ENCODE measurements at places on chromosomes 6 and 20. TPM values are rescaled to one million over a fixed set of nuclear protein-coding genes. Genes with fewer than 3 reads are reported as not detected.

The MOG gene
- not detected for total RNA-seq

GRCh38 chr6:617456-618100 lies 39.3 kb downstream of the HUS1B start:
- no peaks in the 10 kb centered on the region for H3K36me3 ChIP-seq
- DNase-seq, result no peak
- H3K27ac ChIP-seq, result no peak overlapping the region
- no peaks in the 10 kb centered on the region for H3K27me3 ChIP-seq
- H3K4me3 ChIP-seq, result no peak overlapping the region

DNA sequence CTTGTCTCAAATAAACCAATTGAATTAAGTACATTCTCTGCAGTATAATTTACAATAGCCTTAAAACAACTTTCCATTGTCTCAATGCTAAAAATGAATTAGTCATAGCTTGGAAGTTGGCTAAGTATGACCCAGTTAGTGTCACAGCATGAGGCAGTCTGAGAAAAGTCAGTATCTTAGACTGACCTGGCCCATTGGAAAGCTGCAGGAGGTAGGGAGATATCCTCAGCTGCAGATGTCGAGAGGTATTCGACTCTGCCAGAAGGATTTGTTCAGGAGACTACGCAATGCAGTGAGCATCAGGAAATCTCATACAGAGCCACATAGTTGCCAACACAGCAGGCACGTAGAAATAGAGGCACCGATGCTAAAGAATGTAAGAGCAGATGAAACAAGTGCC lies 350.9 kb upstream of the NRSN1 start:
- no peak overlapping the region for H3K27ac ChIP-seq
- no peaks in the 10 kb centered on the region for H3K27me3 ChIP-seq
- H3K36me3 ChIP-seq, result no peaks in the 10 kb centered on the region
- no peaks in the 10 kb centered on the region for H3K4me1 ChIP-seq
- no peak overlapping the region for H3K4me3 ChIP-seq

DNA sequence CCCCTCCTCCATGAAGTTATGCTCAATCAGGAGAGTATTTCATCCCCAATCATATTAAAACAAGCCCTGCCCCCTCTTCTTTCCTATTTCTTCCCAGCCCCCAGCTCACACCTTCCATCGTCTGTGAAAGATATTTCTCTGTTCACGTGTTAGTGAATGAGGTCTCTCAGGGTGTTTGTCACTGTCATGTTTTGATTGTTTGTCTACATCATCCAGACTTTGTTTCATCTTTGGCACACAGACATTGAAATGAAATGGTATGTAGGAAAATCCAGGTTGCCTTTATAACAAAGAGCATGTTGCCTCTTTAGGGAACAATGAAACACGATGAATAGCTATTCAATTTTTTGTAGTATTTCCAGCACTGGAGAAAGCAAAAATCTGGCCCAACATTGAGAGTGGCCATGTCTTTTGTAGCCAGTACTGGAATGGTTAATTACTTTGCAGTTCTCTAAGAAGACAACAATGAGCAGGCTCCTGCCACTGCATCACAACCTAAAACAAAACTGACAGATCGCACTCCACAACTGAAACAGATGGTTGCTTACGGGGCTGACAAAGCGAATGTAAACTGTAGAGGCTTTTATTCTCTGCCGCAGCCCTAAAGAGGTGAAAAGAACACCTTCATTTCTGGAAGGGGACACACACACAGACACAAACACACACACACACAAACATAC lies 543.6 kb upstream of the CITED2 start:
- no peaks in the 10 kb centered on the region for H3K36me3 ChIP-seq
- no peaks in the 10 kb centered on the region for H3K4me1 ChIP-seq

The VEGFA gene
- 345 TPM for total RNA-seq

The TGM2 gene
- 261 TPM for total RNA-seq

The HCK gene
- total RNA-seq, result not detected

The ERMARD gene
- 16.2 TPM for total RNA-seq

DNA sequence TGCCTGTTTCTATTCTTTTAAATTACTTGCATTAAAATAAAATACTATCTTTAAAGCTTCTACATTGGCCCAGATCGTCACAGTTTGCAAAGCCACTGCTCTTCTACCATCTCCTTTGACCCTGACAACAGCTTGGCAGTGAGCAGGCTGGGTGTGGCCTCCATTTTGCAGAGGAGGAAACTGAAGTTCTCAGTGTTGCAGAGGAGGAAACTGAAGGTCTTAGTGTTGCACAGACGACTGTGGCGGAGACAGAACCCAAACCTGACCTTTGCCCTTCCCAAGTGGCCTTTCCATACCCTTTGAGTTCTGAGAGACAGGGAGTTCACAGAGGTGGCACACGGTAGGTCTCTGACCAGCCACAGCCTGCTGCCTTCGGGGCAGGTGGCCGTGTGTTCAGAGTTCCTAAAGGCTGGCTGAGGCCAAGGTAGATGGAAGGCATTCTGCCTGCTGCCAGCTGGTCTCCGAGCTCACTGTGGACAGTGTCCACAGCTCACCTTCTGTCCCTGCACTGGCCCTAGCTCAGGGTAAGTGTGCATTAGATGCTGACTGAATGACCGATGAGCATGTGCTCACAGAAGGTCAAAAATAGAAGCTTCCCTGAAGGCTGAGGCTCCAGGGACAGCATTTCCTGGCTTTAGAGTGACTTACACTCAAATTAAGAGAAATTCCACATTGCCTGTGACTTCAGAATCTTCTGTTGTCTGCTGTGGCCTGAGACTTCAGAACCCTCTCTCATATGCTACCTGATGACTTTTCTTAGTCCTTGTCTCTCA lies 113.5 kb upstream of the SLC24A3 start:
- H3K36me3 ChIP-seq, result no peaks in the 10 kb centered on the region
- no peak overlapping the region for H3K4me3 ChIP-seq
- DNase-seq, result no peak
- H3K4me1 ChIP-seq, result no peaks in the 10 kb centered on the region
- H3K27me3 ChIP-seq, result no peaks in the 10 kb centered on the region
- no peak overlapping the region for H3K27ac ChIP-seq

GRCh38 chr6:111874025-111874415 lies 768 bp upstream of the FYN start:
- H3K27ac ChIP-seq, result no peak overlapping the region
- peak overlapping the region; percentile 82 for H3K4me3 ChIP-seq
- peak; percentile 15 for DNase-seq
- H3K36me3 ChIP-seq, result peaks cover 33% of the 10 kb centered on the region
- no peaks in the 10 kb centered on the region for H3K27me3 ChIP-seq
- peaks cover 10% of the 10 kb centered on the region for H3K4me1 ChIP-seq

The CTCFL gene
- total RNA-seq, result not detected

- H3K36me3 ChIP-seq, result no peaks in the 10 kb centered on the region
- H3K4me1 ChIP-seq, result peaks cover under 1% of the 10 kb centered on the region
- no peak overlapping the region for H3K27ac ChIP-seq
- H3K4me3 ChIP-seq, result no peak overlapping the region
Measured at GRCh38 chr6:160278786-160279310, 20.2 kb upstream of the SLC22A2 start.

DNA sequence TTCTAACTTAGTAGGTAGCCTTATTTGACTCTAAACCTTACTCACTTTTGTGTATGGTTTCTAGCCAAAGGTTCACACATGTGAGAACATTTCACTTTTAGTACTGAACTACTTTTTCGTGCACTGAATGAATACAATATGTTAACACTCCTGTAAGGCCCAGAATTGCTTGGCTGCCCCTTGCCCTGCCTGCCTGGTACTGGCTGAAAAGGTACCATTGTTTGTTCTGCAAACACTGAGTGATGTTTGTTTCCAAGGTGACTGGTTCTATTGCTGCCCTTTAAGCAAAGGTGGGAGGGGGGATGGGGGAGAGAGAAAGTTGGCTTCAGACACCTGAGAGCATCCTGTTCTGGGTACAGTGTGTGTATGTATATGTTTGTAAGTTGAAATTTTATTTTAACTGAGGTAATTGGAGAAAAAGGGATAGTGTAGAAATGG lies 31.2 kb downstream of the RREB1 start:
- H3K36me3 ChIP-seq, result peaks cover 19% of the 10 kb centered on the region
- H3K27ac ChIP-seq, result peak overlapping the region; percentile 4
- peaks cover 21% of the 10 kb centered on the region for H3K4me1 ChIP-seq
- no peaks in the 10 kb centered on the region for H3K27me3 ChIP-seq
- DNase-seq, result peak; percentile 75
- peak overlapping the region; percentile 5 for H3K4me3 ChIP-seq

DNA sequence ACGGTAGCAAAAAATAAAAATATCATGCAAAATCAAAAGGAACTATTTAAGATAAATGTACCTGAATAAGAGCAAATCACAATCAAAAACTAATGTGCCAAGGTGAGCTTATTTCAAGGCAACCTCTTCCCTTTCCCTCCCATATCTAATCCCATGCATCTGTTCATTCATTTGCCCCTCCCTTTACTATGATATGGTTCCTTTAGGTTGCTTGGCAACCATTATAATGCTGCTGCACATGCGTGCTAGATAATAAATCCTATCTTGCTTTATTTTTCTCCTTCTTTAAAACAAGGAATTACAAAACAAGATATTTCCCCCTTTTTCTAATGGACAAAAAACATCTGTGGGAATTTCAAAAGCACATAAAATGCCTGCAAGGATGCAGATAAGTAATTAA lies 318.2 kb upstream of the POU3F2 start:
- H3K36me3 ChIP-seq, result no peaks in the 10 kb centered on the region
- H3K27ac ChIP-seq, result no peak overlapping the region
- no peak overlapping the region for H3K4me3 ChIP-seq
- peaks cover 13% of the 10 kb centered on the region for H3K27me3 ChIP-seq
- no peaks in the 10 kb centered on the region for H3K4me1 ChIP-seq

The TRIM40 gene
- total RNA-seq, result 0.29 TPM

The TBX18 gene
- total RNA-seq, result 49.2 TPM

GRCh38 chr6:10529231-10529801 lies 8.2 kb downstream of the GCNT2 start:
- H3K36me3 ChIP-seq, result peaks cover 45% of the 10 kb centered on the region
- H3K27ac ChIP-seq, result peak overlapping the region; percentile 98
- peak overlapping the region; percentile 86 for H3K4me3 ChIP-seq
- DNase-seq, result peak; percentile 23

The ETV7 gene
- total RNA-seq, result 8.7 TPM

GRCh38 chr20:47228654-47229053 lies 127.8 kb downstream of the ZMYND8 start:
- no peaks in the 10 kb centered on the region for H3K27me3 ChIP-seq
- H3K4me3 ChIP-seq, result no peak overlapping the region
- peaks cover 57% of the 10 kb centered on the region for H3K36me3 ChIP-seq

The GPR63 gene
- total RNA-seq, result 1.3 TPM

GRCh38 chr6:105533301-105533700 lies 130.4 kb upstream of the PREP start:
- no peaks in the 10 kb centered on the region for H3K36me3 ChIP-seq
- H3K27ac ChIP-seq, result no peak overlapping the region
- H3K4me1 ChIP-seq, result no peaks in the 10 kb centered on the region

- H3K4me3 ChIP-seq, result no peak overlapping the region
- no peak overlapping the region for H3K27ac ChIP-seq
- no peaks in the 10 kb centered on the region for H3K27me3 ChIP-seq
- H3K4me1 ChIP-seq, result no peaks in the 10 kb centered on the region
- H3K36me3 ChIP-seq, result peaks cover 3% of the 10 kb centered on the region
Measured at GRCh38 chr6:144835322-144835973, 550.3 kb downstream of the UTRN start.

DNA sequence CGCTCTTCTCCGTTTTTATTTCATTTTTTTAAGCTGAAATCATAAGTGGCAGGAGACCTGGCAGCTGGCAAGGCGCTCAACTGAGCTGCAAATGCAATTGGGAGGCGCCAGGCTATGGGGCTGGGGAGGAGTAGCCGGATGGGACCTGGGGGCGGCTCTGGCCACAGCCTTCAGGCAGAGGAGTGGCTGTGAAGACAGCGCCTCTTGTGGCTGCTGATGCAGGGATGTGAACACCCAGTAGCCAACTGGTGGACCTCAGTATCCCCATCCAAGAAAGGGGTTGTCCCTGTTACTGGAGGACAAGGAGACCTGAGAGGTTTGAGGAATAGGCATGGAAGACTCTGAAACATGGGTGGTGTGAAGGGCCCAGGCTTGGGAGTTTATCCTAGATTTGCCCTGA lies 12.6 kb downstream of the KCNK17 start:
- H3K27me3 ChIP-seq, result peaks cover 29% of the 10 kb centered on the region
- H3K4me1 ChIP-seq, result peaks cover 20% of the 10 kb centered on the region
- H3K27ac ChIP-seq, result no peak overlapping the region
- H3K36me3 ChIP-seq, result no peaks in the 10 kb centered on the region

DNA sequence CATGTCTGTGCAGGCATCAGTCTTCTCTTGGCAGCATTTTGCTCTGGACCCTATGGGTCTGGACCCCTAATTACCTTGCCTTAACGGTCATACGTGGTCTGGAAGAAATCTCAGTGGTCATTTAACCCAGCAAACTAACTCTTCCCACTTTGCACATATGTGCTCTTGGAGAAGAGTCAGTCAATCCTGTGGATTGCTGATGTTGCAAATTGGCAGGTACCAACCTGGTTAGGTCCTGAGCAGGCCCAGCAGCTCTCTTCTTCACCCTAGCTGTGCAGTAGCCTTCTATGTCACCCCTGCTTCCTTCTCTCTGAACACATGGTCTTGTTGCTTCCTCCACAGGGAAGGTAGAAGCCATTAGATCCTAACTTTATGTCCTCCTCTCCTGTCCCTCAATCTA lies 1.6 kb downstream of the CEP43 start:
- peak overlapping the region; percentile 17 for H3K27ac ChIP-seq
- DNase-seq, result no peak
- peaks cover 29% of the 10 kb centered on the region for H3K4me1 ChIP-seq

The ALDH5A1 gene
- total RNA-seq, result 22.2 TPM

The TTLL9 gene
- total RNA-seq, result not detected

GRCh38 chr6:146813554-146813953 lies 214.8 kb downstream of the ADGB start:
- H3K36me3 ChIP-seq, result no peaks in the 10 kb centered on the region
- H3K27ac ChIP-seq, result peak overlapping the region; percentile 46
- H3K4me3 ChIP-seq, result no peak overlapping the region
- no peak for DNase-seq

GRCh38 chr6:135883536-135883935 lies 32.0 kb downstream of the PDE7B start:
- no peak overlapping the region for H3K4me3 ChIP-seq
- H3K36me3 ChIP-seq, result no peaks in the 10 kb centered on the region
- no peak for DNase-seq
- peaks cover 8% of the 10 kb centered on the region for H3K4me1 ChIP-seq
- H3K27ac ChIP-seq, result no peak overlapping the region

DNA sequence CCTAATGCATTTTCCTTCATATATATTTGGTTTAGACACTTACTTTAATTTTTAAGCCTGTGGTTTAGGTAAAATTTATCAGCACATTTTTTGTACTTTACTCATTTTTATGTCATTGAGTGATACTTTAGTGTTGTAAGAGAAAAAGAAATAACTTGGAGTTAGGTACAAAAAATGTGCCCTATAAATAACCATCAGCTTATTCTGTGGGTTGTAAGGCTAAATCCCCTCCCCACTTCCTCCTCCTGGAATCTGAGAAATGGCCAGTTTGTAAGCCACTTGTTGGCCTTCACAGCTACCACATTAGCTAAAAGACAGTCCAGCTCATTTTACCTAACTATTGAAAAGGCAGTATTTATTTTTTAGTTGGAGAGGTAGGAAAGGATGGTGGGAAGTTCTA lies 576.3 kb downstream of the PKHD1 start:
- no peaks in the 10 kb centered on the region for H3K27me3 ChIP-seq
- no peak overlapping the region for H3K27ac ChIP-seq
- H3K36me3 ChIP-seq, result no peaks in the 10 kb centered on the region
- no peak overlapping the region for H3K4me3 ChIP-seq
- peaks cover 11% of the 10 kb centered on the region for H3K4me1 ChIP-seq
- DNase-seq, result no peak
